Chondrocyte (in vitro differentiated cells): ENCODE measurements at places on chromosomes 2 and 18. TPM values are rescaled to one million over a fixed set of nuclear protein-coding genes. Genes with fewer than 3 reads are reported as not detected.
A peak's percentile ranks its signal among the peaks of the same experiment; 100 is the strongest.

The CABLES1 gene
- total RNA-seq: 26.2 to 46.3 TPM (median 29.3 TPM) in 3 replicates

The MYO7B gene
- 0.02 to 0.31 TPM in 2 of 3 replicates, not detected in the other for total RNA-seq

The PDE6D gene
- 17.5 to 24.0 TPM (median 21.9 TPM) in 3 replicates for total RNA-seq

The CFAP65 gene
- total RNA-seq: not detected in 3 replicates

The PDK1 gene
- 13.9 to 27.9 TPM (median 27.6 TPM) in 3 replicates for total RNA-seq

The FAM110C gene
- total RNA-seq: 0.22 to 1.7 TPM (median 1.3 TPM) in 3 replicates

The FAM161A gene
- total RNA-seq: 2.9 to 3.6 TPM (median 3.5 TPM) in 3 replicates

The CPLX4 gene
- total RNA-seq: not detected in 3 replicates

The DNAH7 gene
- total RNA-seq: 0.03 to 0.70 TPM (median 0.20 TPM) in 3 replicates

The SNORC gene
- 2.1 to 3.4 TPM (median 2.2 TPM) in 3 replicates for total RNA-seq

The MOGAT1 gene
- not detected in 3 replicates for total RNA-seq

The ABCG5 gene
- total RNA-seq: not detected in 3 replicates

- no peaks in the 10 kb centered on the region for H3K4me1 ChIP-seq
- H3K27ac ChIP-seq: no peak overlapping the region
- no peak for DNase-seq
- H3K36me3 ChIP-seq: peaks cover 5% of the 10 kb centered on the region
- no peaks in the 10 kb centered on the region for H3K27me3 ChIP-seq
Observed at GRCh38 chr18:36862182-36862581, 33.3 kb downstream of the KIAA1328 start.

DNA sequence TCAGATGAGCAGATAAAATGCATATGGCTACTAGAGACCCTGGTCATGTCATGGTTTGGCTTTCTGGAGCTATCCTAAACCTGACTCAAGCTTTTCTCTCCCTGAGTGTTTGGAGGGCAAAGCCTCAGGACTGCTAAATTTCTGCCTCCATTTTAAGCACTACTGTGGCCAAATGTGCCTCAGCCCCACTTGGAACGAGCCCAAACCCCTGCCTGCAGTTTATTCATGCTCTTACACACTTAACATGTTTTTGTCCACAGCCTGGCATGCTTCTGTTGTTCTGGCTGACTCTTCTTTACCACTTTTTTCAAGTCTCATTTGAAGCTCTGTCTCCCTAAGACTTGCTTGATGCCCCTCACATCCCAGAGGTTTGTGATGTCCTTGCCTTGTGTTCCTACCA lies 24.7 kb downstream of the MGAT5 start:
- no peak overlapping the region for H3K27ac ChIP-seq
- H3K27me3 ChIP-seq: no peaks in the 10 kb centered on the region
- peaks cover 5% of the 10 kb centered on the region for H3K4me1 ChIP-seq
- DNase-seq: no peak
- H3K36me3 ChIP-seq: no peaks in the 10 kb centered on the region
- no peak overlapping the region for H3K4me3 ChIP-seq

GRCh38 chr2:48059975-48060374 lies 153.7 kb upstream of the FBXO11 start:
- DNase-seq: no peak
- H3K36me3 ChIP-seq: peaks cover 2% of the 10 kb centered on the region
- peaks cover 9% of the 10 kb centered on the region for H3K27me3 ChIP-seq
- no peak overlapping the region for H3K4me3 ChIP-seq
- H3K4me1 ChIP-seq: no peaks in the 10 kb centered on the region

DNA sequence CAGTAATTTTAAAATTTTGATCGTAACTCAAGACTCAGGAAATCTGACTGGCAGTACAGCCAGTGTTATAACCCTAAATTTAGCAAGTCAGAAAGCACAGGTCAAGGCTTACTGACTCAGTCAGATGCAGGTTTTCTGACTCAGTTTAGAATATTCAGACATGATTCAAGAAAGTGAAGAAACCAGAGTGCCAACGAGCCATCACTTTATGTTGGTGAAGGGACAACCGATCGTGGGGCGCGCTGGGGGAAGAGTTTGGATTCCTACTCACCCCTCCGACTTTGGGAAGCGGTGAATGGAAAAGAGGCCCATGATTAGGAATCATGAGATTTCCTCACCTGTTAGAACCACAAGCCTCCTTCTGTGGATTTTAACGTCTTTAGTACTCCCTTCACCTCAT lies 998 bp downstream of the RNF149 start:
- peak overlapping the region; percentile 90 for H3K4me3 ChIP-seq
- no peaks in the 10 kb centered on the region for H3K27me3 ChIP-seq
- peak overlapping the region; percentile 92 for H3K27ac ChIP-seq
- peaks cover under 1% of the 10 kb centered on the region for H3K36me3 ChIP-seq
- no peak for DNase-seq

DNA sequence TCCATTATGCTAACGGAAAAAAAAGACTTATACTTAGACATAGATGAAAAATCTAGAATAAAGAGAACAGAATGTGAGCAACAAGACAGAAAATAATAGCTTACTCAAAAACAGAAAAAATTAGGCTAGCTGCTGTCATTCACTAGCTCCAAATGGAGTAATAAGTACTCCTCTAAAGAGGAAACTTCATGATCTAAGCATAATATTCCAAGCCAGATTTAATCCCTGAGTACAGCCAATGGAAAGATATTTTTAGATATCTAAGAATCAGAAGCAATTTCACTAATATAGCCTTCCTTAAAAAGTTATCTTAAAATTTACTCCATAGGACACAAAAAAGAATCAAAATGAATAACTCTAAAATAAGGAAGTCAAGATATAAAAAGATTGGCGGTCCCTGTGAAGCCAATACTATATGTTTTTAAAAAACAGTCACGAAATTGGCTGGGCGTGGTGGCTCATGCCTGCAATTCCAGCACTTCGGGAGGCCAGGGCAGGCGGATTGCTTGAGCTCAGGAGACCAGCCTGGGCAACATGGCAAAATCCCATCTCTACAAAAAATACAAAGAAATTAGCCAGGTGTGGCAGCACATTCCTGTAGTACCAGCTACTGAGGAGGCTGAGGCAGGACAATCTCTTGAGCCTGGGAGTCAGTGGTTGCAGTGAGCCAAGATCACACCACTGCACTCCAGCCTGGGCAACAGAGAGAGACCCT lies 123.2 kb upstream of the BCL2L11 start:
- H3K27ac ChIP-seq: no peak overlapping the region
- H3K36me3 ChIP-seq: no peaks in the 10 kb centered on the region
- no peak for DNase-seq

GRCh38 chr2:990970-991369 lies 40.3 kb downstream of the SNTG2 start:
- H3K36me3 ChIP-seq: no peaks in the 10 kb centered on the region
- no peak for DNase-seq
- H3K27ac ChIP-seq: no peak overlapping the region
- no peak overlapping the region for H3K4me3 ChIP-seq
- no peaks in the 10 kb centered on the region for H3K4me1 ChIP-seq

- peaks cover 21% of the 10 kb centered on the region for H3K4me1 ChIP-seq
- no peak overlapping the region for H3K4me3 ChIP-seq
- no peak for DNase-seq
- H3K36me3 ChIP-seq: no peaks in the 10 kb centered on the region
- no peak overlapping the region for H3K27ac ChIP-seq
Observed at GRCh38 chr2:191030521-191031154, 16.7 kb upstream of the STAT1 start.

GRCh38 chr18:80253871-80254492 lies 6.7 kb upstream of the PARD6G start:
- H3K4me3 ChIP-seq: no peak overlapping the region
- no peak overlapping the region for H3K27ac ChIP-seq
- no peaks in the 10 kb centered on the region for H3K4me1 ChIP-seq
- no peaks in the 10 kb centered on the region for H3K27me3 ChIP-seq

DNA sequence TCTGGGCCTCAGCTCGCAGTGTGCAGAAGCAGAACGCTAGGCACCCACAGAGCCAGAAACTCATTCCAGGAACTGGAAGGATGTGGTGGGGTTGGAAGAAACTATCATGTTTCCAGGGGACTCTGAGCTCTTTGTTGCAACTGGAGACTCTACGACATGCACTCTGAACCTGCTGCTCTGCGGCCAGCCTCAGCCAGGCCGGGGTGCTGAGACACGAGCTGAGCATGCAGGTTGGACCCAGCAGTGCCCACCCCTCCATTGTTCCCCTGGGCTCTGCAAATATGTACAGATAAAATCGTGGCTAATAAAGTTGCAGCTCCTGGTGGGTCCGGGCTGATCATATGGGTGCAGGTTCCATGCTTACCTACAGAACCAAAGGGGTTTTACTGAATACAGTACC lies 37.6 kb upstream of the ARL4C start:
- no peaks in the 10 kb centered on the region for H3K4me1 ChIP-seq
- no peaks in the 10 kb centered on the region for H3K27me3 ChIP-seq
- no peak overlapping the region for H3K4me3 ChIP-seq

DNA sequence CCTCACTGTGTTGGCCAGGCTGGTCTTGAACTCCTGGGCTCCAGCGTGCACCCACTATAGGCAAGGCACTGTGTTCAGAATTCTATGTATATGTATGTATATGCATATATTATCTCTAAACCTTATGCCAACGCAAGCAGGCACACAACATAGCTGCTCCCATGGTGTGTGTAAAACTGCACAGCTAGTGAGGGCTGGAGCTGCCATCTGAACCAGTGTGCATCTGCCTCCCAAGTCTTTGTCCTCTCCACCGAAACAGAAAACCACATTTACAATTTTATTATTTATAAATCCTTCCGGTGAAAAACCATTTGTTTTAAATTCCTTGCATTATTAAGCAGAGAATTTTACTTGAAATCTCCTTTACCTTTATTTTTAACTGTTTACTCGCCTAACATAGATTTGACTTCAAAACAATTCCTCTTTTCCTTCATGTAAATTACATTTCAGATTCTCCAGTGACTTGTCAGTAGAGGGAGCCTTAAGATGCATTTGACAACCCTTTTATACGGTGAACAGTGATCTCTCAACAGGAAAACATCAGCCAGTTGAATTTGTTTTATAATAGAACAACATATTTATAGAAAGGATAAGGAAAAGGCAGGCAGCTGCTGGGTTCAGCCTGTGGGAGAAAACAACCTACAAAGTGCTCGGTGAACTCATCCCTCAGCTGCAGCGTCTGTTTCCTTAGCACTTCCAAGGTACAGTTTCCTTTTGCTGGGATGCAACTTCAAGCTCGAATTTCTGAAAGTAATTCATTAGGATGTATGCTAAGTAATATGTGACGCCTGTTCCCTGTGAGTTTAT lies 101.2 kb downstream of the MYT1L start:
- H3K36me3 ChIP-seq: no peaks in the 10 kb centered on the region
- no peaks in the 10 kb centered on the region for H3K4me1 ChIP-seq
- no peak for DNase-seq

DNA sequence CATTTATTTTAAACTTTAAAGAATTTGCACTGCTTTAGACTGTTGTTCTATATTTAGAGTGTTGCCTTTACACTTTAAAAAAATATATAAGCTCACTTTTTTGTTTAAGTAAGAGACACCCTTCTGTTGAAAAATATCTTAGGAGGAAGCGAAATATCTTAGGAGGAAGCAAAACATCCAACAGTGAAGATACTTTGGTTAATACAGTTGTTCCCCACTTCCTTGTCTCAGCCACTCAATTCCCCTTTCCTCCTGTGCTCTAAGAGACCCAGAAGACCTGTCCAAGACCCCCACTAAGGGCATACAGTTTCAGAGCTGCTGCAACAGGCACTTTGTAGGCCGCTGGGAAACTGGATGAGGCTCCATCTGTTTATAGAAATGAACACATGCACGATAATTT lies 5.7 kb downstream of the SERPINB8 start:
- DNase-seq: no peak
- H3K27me3 ChIP-seq: no peaks in the 10 kb centered on the region
- no peaks in the 10 kb centered on the region for H3K36me3 ChIP-seq

- DNase-seq: no peak
- no peaks in the 10 kb centered on the region for H3K4me1 ChIP-seq
- H3K4me3 ChIP-seq: no peak overlapping the region
- no peak overlapping the region for H3K27ac ChIP-seq
Observed at GRCh38 chr18:22838639-22839277, 94.4 kb upstream of the RBBP8 start.

- DNase-seq: no peak
- peaks cover 13% of the 10 kb centered on the region for H3K36me3 ChIP-seq
- H3K4me1 ChIP-seq: peaks cover 15% of the 10 kb centered on the region
Observed at GRCh38 chr18:76432970-76433767, 61.9 kb downstream of the ZNF516 start.

DNA sequence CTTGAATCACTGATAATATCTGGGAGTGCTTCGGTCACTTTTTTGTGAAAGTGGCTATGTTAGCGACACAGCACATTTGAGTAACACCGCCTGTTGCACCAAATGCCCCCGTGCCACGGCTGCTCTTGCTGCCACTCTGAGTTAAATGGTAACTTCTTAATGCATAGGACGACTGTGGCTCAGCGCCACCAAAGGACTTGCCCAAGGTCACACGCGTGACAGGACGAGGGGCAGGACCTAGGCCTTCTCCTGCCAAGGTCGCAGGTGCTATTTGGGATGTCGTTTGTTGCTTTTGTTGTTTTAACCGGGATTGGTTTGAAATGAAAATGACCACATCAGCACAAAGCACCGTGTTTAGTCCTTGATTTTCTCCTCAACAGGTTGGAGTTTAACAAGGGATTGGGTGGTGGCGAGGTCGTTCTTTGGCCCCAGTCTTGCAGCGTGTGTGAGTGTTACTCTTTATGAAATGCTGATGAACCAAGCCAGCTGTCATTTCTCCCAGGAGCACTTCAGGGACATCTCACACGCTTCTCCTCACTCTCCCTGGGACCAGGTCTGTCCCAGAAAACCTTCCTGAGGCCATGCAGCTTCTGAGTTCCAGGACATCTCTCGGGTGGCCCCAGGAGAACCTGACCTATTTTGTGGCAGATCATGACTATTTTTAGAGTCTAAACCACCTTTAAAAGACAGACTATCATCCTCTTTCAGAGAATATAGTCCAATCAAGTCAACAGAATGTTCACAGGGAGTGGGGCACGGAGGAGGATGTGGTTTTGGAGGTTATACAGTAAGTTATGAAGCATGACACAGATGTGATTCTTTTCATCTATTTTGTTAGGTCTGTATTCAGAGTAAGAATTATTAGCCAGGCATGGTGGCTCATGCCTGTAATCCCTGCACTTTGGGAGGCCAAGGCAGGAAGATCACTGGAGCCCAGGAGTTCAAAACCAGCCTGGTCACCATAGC lies 49.9 kb downstream of the MTCL1 start:
- H3K36me3 ChIP-seq: peaks cover 5% of the 10 kb centered on the region
- peaks cover 62% of the 10 kb centered on the region for H3K4me1 ChIP-seq
- DNase-seq: no peak
- no peak overlapping the region for H3K4me3 ChIP-seq
- H3K27ac ChIP-seq: peak overlapping the region; percentile 88

DNA sequence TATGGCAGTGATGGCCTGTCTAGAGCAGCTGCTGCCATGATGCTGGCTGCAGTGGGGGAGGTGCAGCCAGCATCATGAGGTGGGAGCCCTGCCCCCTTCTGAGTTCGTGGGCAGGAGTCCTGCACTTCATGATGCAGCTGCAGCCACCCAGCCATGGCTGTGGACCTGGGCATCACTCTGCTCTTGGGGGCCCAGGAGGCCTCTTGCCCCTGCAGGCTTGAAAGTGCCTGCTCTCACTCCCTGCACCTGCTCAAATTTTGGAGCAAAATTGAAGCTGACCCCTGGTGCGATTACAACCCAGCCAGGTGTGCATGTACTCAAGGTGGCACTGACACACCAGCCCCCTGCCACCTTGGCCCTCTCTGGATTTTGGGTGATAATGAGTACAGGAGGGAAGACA lies 712.9 kb downstream of the NUP35 start:
- DNase-seq: no peak
- no peak overlapping the region for H3K4me3 ChIP-seq
- H3K4me1 ChIP-seq: no peaks in the 10 kb centered on the region
- H3K27me3 ChIP-seq: no peaks in the 10 kb centered on the region
- H3K36me3 ChIP-seq: no peaks in the 10 kb centered on the region
